Endothelial cell of umbilical vein (primary cell): ENCODE measurements at places on chromosomes 11 and 22. TPM values are rescaled to one million over a fixed set of nuclear protein-coding genes. Genes with fewer than 3 reads are reported as not detected.

OR56A1 gene
- not detected in 2 replicates for total RNA-seq

C11orf86 gene
- not detected in 2 replicates for total RNA-seq

PKNOX2 gene
- total RNA-seq, result 0.11 and 0.14 TPM in 2 replicates

TRIM49 gene
- total RNA-seq, result not detected in 2 replicates

NFAM1 gene
- not detected in 2 replicates for total RNA-seq

DNA sequence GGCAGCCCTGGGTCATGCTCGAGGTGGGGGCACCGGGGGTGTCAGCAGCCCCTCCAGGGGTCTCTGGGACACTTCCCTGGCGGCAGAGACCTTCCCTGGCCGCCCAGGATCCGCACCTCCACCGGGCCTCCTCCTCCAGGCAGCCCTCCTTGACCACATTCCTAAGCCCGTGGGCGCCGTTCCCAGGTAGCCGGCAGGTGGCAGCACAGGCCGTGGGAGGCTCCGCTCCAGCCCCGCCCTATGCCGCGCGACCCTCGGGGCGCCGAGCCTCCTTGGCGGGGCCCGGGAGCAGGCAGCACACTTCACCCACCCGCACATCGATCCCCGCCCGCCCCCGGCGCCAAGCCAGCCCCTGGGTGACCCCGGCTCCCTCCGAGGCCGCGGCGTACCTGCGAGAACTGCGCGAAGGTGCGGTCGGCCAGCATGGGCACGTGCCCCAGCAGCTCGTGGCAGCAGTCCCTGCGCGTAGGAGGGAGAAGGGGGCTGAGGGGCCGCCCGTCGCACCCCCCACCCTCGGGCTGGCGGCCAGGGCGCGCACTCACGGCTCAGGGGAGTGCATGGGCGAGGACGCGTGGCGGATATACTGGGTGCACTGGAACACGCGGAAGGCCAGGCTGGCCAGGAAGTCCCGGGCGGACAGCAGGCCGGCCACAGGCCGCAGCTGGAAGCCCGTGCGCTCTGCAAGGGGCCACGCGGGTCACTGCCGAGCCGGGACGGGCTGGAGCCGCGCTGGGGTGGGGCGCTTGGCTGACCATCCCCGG lies 5.3 kb upstream of the INS start:
- DNase-seq, result no peak

- no peak for DNase-seq
These were observed 14.3 kb upstream of the EED start for GRCh38 chr11:86230179-86230804.

GRCh38 chr11:17743808-17744119 lies 9.2 kb downstream of the KCNC1 start:
- DNase-seq, result no peak

- no peak for DNase-seq
These were observed 15.3 kb upstream of the TPCN2 start for GRCh38 chr11:69033431-69033830.

GRCh38 chr11:71240865-71241691 lies 11.3 kb downstream of the SHANK2 start:
- no peak for DNase-seq

DNA sequence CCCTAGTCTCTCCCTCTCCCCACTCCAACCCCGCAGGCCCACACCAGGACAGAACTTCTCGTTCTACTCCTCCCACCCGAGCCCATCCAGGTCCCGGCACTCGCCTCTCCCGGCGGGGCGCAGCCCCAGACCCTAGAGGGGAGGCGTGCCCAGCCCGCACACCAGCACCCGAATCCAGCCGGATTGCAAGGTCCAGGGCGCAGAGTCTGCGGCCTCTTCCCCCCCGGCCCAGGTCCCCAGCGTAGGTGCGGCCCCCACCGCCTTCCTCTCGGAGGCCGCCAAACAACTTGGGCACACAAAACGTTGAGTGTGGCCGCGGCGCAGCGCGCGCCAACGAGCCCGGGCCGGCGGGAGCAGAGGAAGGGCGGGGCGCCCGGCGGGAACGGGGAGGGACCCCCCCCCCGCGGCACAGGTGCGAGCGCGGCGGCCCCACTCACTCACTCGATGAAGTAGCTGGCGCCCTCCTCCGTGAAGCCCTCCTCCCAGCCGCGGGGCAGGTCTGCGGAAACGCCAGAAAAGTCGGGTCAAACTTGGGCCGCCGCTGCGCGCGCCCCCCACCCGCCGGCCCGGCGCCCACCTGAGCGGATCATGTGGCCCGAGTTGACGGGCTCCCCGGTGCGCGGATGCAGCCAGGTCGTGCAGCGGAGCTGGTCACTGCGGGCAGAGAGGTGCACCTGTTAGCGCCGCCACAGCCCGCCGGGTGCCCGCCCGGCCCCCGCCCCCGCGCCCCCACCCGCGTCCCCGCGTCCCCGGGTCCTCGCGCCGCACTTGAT lies 480 bp downstream of the PLEKHA7 start:
- DNase-seq, result no peak

DNA sequence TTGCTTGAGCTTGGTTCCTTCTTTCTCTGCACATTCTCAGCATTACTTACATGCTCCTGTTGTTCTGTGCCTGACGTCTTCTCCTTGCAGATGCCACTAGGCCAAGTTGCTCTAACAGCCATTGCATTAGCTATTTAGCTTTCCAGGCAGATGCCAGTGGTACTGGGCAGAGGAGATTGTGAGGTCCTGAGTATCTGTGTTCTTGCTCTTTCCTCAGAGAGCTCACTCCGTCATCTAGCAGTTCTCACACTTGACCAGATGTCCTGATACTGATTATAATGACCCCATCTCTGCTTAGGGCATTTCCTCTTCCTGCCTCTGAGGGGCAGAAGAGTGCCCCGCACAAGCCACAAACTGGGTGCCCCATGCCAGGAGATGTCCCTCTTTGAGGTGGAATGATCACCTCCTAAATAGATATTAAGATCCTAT lies 30.7 kb downstream of the ARHGAP1 start:
- DNase-seq, result no peak

DNA sequence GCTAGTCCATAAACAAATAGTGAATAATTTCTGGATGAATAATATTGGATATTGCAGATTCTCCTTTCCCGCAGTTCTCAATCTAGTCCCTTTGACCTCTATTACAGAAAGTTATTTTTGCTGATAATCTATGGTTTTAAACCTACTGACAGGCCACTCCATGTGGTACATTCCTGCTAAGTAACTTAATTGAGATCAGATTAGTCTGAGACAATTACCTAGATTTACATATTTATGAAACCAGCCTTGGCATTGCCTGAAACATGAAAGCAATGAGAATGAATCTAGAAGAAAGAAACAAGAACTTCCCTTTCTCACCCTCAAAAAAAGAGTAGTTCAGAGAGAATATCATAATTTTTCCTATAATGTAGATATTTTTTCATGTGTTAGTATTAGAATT lies 964.2 kb downstream of the JRKL start:
- no peak for DNase-seq

- DNase-seq, result no peak
These were observed 5.3 kb downstream of the CCDC157 start for GRCh38 chr22:30361916-30362650.

GRCh38 chr11:131893103-131893890 lies 522.9 kb downstream of the NTM start:
- no peak for DNase-seq

GRCh38 chr11:48900131-48900800 lies 83.4 kb downstream of the TRIM51G start:
- DNase-seq, result no peak

GRCh38 chr11:26070714-26071380 lies 261.1 kb upstream of the ANO3 start:
- DNase-seq, result no peak

DNA sequence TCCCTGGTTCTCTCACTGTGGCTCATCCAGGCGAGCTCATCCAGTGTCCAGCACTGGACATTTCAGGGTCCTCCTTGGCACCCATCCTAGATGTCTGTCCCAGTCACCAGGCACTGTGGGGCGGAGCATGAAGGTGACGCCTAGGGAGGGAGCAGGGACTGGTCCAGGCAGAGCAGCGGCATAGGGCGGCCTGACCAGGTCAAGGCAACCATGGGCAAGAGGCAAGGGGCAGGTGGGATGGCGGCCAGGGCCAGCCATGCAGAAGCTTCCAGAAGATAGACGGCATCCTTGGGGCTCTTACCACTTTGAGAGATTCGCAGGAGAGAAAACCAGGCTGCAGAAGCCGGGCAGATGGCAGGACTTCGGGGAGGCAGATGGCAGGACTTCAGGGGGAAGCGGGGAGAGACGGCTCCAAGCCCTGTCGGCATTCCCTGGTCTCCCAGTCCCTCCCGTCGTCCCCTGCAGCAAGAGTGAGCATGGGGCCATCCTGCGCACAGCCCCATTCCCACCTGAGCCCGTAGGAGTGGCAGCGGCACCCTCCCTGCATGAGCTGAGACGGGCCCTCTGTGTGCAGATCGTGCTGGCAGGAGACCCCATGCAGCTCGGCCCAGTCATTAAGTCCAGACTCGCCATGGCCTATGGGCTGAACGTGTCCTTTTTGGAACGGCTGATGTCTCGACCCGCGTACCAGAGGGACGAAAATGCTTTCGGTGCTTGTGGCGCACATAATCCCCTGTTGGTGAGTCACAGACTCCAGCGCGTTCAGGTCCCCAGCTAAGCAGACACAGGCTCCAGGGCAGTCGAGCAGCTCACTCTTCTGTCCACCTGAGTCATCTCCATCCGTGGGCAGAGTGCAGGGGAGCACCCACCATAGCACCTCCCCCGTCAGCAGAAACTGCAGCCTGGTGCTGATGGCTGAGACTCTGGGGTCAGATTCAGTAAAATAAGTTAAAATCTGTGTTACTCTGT lies 20.1 kb upstream of the PANX2 start:
- no peak for DNase-seq

DNA sequence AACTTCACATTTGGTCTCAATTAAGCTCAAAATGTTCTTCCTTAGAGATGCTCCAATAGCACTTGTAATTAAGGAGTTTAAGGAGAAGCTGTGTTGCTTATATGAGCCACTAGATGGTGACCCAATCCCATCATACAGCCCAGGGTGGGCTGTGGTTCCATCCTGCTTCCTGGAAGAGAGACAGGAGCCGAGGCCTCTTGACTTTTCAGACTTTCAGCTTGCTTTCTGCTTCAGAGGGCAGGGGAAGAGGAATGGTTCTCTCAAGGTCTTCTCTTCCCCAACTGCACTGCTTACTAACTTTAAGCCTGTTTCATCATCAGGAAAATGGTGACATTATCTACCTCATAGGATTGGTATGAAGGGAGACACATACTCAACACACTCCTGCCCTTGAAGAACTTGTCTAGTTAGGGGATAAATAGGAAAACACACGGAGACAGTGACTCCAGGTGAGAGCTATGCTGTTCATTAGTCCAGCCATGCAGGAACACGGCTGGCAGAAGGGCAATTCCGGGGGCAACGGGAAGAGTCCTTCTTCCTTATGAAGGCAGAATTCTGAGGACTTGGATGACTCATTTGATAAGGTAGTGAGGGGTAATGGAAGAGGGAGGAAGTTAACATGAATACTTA lies 20.1 kb downstream of the TMEM218 start:
- DNase-seq, result peak; percentile 81

GRCh38 chr11:93034031-93034722 lies 64.7 kb downstream of the MTNR1B start:
- no peak for DNase-seq

GRCh38 chr11:64245401-64245796 lies 1.3 kb downstream of the PPP1R14B start:
- no peak for DNase-seq

DNA sequence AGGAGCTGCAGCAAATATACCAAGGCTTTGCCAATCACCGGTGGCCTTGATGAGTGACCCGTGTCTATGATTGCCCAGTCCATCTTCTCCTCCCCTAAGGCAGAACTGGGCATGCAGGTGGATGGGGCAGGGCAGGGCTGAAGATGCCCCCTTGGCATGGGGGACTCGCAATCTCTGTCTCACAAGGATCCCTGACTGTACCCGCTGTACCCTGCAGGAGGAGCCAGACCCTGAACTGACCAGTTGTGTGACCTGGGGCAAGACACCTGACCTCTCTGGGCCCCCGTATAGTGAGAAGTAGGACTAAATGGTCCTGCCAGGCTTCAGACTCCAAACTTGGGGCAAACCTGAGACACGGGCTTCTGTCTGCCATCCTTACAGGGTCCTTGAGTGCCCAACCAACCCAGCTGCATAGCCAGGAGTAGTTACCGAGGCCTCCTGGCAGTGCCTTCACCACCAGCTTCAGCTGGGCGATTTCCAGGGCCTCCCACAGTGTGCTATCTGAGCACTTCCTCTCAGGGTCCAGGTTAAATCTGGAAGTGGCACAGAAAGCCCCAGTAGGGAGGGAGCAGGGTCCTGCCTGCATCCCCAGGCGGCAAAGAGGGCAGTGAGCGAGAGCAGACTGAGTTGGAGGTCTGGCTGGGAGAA lies 6.4 kb upstream of the KCNJ11 start:
- no peak for DNase-seq

GRCh38 chr11:123185326-123185725 lies 9.7 kb downstream of the CLMP start:
- DNase-seq, result no peak

DNA sequence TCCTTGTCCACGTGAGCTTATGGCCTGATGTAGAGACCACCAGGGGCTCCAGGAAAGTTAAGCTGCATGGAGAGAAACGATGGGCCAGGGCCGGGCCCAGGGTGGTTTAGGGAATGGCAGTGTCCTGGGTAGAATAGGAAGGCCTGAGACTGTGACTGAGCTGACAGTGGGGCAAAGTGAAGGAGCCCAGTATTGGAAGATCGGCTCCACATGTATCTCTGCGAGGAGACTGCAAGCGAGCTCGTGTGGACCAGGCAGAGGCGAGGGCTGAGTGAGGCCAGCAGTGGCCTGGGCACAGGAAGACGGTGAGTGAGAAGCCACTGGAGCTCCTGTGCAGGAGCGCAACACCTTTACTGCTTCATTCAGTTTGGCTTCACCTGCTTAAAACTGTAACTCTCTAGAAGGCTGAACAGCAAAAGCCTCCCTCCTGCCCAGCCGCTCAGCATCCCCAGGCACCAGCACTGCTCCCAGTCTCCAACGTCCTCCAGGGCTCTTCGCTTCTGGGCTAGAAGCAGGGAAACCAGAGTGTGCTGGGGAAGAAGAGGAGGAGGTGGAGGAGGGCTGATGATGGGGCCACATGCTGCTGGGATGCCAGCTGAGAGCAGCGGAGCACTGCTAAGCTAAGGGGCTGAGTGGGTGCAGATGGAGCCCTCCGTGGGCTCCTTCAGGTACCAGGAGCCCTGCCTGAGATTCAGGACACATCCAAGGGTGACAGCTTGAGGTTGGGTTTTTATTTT lies 13.5 kb downstream of the TCIRG1 start:
- no peak for DNase-seq

DNA sequence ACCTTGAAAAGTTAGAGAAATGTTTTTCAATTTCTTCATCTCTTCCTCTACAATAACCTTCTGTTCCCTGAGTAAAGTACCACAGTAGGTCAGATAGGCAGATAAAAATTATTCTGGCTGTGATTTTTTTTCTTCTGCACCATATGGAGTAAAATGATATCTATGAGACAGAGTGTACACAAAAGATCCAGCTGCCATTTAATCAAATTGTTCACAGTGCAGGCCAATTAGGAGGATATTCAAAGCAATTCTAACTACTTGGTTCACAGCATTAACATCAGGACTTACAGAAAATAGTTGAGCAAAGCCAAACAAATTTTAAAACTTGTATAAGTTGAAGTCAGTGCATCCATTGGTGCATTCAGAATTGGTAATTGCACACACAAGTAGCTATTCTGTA lies 147.9 kb upstream of the LUZP2 start:
- no peak for DNase-seq
